ENCODE measurements at places on chromosomes 2 and 18.

GRCh38 chr2:183068561-183068960, 10.0 kb upstream of the DUSP19 start:
- no peak for DNase-seq

GRCh38 chr2:163713534-163714311, 22.1 kb downstream of the FIGN start:
- DNase-seq: no peak

DNA sequence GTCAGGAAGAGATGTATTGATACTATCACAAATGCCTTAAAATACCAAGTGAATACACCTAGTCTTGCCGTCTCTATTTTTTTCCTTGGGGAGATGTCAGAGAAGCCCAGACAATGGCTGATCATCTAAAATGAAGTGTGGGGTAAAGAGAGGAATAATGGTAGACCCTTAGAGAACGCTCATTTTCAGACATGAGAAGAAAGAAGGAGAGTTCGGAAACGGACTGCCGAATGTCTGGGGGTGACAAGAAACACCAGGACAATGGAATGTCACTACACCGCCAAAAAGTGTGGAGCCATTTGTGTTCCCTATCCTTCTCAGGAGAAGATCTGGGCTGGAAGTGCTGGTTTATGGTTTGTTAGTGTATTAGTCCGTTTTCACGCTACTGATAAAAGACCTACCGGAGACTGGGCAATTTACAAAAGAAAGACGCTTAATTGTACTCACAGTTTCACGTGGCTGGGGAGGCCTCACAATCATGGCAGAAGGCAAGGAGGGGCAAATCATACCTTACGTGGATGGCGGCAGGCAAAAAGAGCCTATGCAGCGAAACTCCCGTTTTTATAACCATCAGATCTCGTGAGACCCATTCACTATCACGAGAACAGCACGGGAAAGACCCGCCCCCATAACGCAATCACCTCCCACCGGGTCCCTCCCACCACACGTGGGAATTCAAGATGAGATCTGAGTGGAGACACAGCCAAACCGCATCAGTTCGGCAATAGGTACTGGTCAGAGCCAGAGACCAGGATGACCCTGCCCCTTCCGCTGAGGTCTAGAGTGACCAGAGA, 743.7 kb downstream of the GALR1 start:
- DNase-seq: no peak

GRCh38 chr2:144583381-144583729, 63.4 kb upstream of the ZEB2 start:
- no peak for DNase-seq

GRCh38 chr18:21064347-21064746, 47.3 kb downstream of the ROCK1 start:
- DNase-seq: no peak

DNA sequence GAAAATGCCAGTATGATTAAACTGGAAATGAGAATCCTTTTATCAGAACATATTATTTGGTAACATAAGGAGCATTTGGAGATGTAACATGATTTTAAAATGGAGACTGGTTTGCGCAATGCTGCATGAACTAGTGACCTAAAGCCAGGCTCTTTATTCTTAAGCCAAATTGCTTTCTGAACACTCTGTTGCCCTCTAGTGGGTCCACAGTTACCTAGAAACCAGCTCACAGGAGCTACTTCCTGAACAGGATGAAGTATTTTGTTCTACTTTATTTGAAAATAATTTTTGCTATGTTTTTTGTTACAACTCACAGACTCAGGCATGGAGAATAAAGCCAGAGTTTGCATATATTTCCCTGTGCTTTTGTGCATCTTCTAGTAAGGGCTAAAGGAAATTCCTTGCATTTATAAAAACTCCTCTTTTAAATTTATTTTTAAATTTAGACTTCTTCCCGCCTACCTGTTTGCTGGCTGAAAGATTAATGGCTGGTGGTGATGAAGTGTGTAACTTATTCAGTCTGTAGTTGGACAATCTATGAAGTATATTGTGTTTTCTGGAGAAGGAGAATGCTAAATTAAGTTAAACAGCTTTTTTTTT, 146.7 kb downstream of the PARD3B start:
- peak; percentile 86 for DNase-seq

All from NCI-H460 (cell line).